Activated T-cell treated with anti-CD3 and anti-CD28 coated beads for 24 hours (primary cell): ENCODE measurements at places on chromosomes 6 and 20.

- no peak for DNase-seq
These were observed 55.2 kb upstream of the NOX3 start for GRCh38 chr6:155510879-155511278.

DNA sequence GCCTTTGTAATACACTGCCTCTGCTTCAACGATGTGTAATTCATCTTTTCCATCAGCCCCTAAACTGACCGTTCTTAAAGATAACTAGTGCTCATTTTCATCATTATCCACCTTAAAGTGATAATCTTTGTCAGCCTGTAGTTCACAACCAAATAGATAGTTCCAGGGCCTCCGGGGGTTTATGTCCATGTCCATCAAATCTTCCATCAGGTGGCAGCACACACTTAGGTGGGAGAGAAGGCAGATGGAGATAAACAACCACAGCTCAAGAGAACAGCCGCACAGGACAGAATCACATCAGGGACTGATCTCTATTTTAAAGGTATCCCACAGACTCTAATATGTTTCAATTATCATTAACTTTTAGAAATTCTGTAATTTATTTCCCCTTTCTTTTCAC lies 90.9 kb downstream of the LMBRD1 start:
- no peak for DNase-seq

- DNase-seq, result no peak
These were observed 182.7 kb upstream of the DTNBP1 start for GRCh38 chr6:15845492-15845891.

- DNase-seq, result no peak
These were observed 754.4 kb upstream of the MARCKS start for GRCh38 chr6:113102761-113103160.

DNA sequence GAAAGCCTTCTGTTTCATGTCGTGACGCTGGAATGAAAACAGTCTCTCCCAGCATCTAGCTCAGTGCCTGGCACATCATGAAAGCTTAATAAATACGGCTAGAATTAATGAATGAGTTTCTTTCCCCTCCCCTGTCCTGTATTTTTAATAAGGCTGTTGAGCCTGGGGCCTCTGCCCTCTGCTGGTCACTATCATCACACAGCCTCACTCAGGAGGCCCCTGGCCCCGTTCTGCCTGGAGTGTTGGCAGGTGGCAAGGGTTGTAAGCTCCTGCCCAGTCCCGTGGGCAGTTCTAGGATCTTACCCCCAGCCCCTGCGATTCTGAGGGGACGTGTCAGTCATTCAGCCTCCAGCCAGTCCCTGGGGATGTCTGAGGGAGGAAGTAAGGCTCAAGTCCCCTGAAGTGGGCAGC lies 41.4 kb downstream of the PHACTR3 start:
- DNase-seq, result no peak

DNA sequence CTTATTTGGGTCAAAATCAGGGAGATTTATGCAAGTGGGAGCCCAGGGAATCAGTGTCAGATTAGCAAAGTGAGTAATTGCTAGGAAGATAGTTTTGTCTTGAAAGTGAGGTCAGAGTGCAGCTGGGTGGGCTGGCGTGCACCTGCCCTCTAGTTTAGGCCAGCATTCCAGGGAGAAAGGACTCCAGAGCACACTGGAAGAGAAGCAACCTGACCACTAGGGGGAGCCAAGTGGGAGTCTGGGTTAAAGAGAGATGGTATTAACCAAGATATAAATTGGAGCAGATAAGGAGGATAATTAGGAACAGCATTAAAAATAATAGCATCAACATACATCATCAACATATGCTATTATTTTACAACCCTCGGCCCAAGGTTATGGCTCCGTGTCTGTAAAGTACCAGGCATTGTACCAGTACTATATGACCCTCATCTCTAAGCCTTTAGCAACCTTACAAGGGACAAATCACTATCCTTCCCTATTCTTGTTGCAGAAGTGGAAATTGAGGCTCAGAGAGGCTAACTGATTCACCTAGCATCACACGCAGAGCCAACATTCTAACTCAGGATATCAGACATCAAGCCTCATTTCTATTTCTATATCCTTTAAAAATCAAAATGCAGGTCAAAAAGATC lies 57.8 kb downstream of the SLC2A10 start:
- no peak for DNase-seq

DNA sequence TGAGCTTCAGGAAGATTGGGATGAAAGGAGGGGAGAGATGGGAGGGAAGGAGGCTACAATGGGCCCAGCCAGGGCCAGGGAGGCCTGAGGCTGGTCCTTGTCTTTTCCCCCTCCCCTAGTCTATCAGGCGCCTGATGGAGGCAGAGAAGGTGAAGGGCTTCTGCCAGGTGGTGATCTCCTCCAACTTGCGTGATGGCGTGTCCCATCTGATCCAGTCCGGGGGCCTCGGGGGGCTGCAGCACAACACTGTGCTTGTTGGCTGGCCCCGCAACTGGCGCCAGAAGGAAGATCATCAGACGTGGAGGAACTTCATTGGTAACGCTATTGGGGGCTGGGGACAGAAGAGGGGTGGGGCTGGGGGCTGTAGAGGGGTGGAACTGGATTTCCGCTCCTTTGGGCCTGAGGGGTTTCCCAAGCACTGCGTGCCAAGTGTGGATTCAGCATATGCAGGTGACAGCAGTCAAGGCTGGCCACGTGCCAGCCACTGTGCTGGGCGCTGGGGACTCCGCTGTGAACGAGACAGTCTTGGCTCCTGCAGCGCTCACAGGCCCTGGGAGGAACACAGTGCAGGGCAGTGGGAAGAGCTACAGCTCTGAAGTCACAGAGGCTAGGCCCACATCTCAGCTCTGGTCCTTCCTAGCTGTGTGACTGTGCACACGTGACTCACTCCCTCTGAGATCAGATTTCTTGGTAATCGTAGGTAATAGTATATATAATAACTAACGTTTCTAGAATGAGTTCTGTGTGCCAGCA lies 22.7 kb downstream of the SLC12A5 start:
- no peak for DNase-seq

DNA sequence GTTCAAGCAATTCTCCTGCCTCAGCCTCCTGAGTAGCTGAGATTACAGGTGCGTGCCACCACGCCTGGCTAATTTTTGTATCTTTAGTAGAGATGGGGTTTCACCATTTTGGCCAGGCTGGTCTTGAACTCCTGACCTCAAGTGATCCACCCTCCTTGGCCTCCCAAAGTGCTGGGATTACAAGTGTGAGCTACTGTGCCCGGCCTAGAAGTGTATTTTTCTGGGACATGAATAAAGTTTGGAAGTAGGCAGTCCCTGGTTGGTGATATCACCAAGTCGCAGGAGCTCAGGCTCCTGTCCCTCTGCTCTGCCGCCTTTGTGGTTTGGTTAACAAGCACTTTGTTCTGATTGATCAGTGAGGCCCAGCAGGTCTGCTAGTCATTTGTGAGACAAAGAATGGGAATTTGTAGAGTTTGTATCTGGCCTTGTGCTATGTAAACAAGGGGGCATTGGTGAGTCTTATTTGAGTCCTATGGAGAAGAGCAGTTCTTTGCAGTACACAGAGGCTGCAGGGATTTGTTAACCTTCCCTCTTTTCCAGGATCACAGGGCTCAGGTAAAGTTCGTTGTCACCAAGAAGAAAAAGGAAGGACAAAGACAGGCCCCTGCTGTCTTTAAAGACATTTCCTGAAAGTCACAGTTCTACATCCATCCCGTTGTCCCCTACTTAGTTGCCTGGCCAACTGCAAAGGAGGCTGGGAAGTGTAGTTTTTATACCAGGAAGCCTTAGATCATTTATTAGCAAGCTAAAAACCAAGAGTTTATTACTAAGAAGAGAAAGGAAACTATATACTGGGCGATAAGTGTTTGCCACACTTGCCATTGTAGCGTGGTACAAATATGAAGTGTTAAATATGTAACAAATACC lies 13.1 kb downstream of the MTHFD1L start:
- no peak for DNase-seq

DNA sequence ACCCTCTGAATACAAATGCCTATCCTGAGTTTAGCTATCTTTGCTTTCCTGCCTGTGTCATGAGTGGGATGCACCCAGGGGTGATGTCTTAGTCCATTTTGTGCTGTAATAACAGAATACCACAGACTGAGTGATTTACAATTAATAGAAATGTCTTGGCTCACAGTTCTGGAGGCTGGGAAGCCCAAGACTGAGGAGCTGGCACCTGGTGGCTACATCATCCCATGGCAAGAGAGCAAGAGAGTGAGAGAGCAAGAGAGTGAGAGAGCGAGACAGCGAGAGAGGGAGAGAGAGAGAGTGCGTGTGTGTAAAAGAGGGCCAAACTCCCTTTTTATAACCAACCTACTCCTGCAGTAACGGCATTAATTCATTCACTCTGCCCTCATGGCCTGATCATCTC lies 76.8 kb downstream of the PRDM1 start:
- no peak for DNase-seq

- DNase-seq, result no peak
These were observed 8.3 kb downstream of the BAK1 start for GRCh38 chr6:33571637-33572316.

DNA sequence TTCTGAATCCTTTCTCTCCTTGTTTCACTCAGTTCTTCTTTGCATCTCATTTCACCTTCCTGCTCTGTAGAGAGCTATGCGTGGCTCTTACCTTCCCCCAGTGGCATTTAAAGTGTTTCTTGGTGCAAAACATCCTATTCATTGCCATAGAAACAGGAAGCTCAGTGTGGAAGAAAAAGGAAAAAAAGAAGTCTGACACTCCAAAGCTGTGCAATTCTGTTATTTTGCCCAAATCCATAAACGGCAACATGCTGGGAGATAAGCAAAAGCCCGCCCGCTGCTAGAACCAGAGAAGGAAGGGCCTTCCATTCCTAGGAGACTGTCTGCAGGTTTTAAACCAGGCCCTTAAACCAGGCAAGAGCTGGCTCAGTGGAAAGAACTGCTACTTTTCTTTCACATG lies 247.1 kb downstream of the HIVEP2 start:
- DNase-seq, result no peak

DNA sequence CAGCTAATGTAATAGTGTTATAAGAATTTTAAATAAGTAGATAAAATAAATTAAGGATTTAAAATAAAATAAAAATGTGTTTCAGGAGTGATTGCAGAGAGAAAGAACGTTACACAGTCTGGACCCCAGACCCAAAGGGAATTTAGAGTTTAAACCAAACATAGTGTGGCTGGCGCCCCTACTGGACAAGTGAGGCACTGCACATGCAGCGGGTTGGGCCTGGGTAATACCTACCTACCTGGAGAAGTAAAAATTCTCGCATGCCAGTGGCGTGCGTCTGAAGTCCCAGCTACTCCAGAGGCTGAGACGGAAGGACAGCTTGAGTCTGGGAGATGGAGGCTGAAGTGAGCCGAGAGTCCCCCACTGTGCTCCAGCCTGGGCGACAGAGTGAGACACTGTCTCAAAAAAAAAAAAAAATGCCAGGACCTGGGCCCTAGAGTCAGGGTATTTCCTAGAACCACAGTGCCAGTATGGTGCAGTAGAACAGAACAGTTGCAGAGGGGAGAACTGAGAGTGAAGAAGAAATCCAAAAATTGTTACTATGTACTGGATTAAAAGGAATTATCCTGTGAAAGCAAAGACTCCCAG lies 71.4 kb upstream of the TCF21 start:
- DNase-seq, result peak; percentile 26

- no peak for DNase-seq
These were observed 5.3 kb downstream of the SFTA2 start for GRCh38 chr6:30926644-30927043.

GRCh38 chr20:57747861-57748481 lies 38.2 kb upstream of the PMEPA1 start:
- DNase-seq, result no peak

GRCh38 chr6:7124636-7125035 lies 16.9 kb downstream of the RREB1 start:
- no peak for DNase-seq

DNA sequence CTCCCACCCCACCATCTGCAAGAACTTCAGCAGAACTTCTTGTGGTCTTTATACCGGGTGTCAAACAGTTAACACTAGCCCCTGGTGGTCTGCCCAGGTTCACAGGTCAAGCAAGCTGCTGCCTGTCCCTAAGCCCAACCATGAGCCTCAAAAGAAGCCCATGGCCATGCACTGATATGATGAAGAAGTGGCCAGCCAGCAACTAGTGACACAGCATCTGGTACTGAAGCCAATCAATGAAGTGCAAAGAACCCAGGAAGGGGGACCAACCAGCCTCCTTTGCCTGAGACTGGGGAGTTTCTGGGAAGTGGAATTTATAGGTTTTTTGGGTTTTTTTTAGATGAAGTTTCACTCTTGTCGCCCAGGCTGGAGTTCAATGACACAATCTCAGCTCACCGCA lies 127.8 kb downstream of the MAFB start:
- DNase-seq, result no peak

DNA sequence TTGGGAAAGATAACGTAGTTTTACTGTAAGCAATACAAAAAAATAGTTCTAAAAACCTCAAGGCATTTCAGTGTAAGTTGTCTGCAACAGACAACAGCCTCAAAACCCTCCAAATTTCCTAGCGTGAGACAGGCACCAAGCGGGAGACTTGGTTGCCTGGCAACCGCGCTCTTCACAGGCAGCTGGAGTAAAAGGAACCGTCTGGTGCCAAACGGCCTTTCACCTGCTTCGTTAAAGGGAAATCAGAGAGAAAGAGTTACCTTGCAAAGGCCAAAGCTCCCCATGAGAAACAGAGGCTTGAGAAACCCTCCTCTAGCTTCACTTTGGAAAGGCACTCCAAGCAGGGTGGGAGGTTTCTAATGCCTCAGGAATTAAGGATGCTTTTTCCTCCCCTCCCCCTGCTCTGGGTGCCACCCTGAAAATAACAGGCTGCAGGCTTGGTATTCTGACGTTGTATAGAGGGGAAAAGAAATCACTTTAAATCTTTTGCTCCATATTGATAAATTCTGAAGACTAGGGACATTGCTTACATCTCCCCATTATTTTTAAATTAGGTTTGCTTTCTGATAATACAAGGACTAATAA lies 129.7 kb upstream of the UFL1 start:
- no peak for DNase-seq

GRCh38 chr6:79821859-79822258 lies 125.5 kb downstream of the ELOVL4 start:
- DNase-seq, result no peak

- peak; percentile 70 for DNase-seq
These were observed 19.0 kb downstream of the DLL1 start for GRCh38 chr6:170271771-170272314.

GRCh38 chr6:80404889-80405288 lies 298.4 kb downstream of the BCKDHB start:
- DNase-seq, result no peak

GRCh38 chr6:21734204-21734603 lies 140.7 kb downstream of the SOX4 start:
- DNase-seq, result no peak

DNA sequence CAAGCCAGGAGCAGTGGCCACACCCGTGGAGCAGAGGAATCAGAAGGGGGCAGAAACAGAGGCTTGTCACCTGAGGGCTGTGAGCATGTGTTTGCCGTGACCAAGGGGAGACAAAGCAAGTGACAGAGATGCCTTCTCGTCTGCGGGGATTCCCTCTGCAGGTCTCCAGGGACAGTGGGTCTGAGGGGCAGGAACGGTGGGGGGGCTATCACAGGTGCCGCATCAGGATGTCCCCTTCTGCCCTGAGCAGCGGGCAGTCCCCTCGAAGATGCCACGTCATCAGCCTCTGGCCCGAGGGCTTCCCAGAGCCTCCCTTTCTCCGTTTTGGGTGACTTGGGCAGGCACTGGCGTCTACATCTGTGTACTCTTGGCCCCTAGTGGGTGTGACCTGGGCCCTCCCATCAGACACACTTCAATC lies 338.7 kb downstream of the PREX1 start:
- DNase-seq, result no peak

GRCh38 chr6:155067956-155068615 lies 73.0 kb downstream of the TIAM2 start:
- no peak for DNase-seq

- no peak for DNase-seq
These were observed 97.5 kb downstream of the ERMARD start for GRCh38 chr6:169848946-169849345.

- DNase-seq, result no peak
These were observed 147.3 kb downstream of the DLL1 start for GRCh38 chr6:170143401-170144150.
